ENCODE measurements at places on chromosomes 12 and 14.
A peak's percentile ranks its signal among the peaks of the same experiment; 100 is the strongest.

DNA sequence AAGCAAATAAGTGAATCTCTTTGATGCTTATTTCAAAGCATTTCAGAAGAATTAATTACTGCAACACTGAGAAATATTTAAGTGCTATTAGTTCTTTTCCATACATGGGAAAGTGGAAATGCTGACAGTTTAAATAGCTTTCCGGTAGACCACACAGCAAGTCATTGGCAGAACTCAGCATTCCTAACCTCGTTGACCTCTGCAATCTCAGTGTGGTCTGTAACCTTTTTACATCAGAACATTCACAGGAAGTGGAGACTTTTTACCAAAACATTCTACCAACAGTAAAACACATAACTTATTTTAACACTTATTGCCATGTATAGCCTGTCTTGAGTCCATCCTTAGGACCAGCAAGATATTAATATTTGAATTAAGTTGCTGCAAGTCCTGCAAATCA lies 249.5 kb upstream of the DCN start:
- DNase-seq, result no peak

GRCh38 chr12:79439175-79439825 lies 251.5 kb downstream of the PAWR start:
- DNase-seq, result no peak

DNA sequence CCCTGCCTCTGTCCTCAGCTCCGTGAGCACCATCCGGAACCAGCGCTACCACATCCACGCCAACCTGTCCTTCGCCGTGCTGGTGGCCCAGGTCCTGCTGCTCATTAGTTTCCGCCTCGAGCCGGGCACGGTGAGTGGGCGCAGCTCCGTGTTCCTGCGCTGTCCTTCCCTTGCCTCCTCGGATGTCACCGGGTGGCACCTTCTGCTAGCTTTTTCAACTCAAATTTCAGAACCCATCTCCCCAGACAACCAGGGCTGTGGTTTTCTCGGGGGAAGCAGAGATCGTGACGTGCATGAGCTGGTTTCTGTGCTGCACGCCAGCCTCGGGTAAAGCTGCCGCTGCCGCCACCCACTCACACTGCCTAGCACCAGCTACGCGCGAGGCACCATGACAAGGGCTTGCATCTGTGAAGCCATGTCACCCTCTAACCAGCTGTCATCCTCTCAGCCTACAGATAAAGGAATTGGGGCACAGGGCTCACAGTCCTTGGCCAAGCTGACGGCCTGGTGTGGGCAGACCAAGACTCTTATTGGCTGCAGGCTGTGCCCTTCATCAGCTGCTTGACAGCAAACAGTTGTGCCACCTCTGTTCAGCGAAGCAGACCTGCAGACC lies 152.1 kb downstream of the ADGRD1 start:
- no peak for DNase-seq

DNA sequence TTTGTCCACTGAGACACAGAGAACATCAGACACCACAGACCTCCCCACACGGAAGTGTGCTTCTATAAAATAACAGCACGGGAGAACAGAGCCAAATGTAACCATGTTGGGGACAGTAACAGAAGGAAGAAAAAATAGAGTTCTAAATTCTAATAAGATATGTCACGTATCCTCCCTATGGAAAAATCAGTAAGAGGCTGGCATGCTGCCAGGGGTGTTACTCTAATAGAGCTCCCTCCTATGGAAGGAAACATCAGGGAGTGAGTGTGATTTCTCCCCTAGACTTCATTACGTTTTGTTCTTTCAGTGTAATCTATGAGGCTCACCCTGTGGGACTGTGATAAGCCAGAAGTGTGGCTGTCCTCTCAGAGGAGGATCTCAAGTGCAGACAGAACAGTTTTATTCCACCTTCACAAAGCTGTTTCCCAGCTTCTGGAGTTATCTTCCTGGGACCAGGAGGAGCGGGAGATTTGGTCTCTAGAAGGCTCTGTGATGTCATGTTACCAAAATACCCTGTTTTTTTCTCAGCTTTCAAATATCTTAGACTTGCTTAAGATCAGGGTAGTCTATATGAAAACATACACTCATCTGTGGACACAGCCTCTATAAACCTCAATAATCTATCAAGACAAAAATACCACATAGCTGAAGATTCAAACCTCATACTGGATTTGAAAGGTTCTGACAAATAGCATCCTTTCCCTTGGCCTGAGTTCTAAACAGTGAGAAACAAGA lies 69.3 kb downstream of the ZFC3H1 start:
- no peak for DNase-seq

DNA sequence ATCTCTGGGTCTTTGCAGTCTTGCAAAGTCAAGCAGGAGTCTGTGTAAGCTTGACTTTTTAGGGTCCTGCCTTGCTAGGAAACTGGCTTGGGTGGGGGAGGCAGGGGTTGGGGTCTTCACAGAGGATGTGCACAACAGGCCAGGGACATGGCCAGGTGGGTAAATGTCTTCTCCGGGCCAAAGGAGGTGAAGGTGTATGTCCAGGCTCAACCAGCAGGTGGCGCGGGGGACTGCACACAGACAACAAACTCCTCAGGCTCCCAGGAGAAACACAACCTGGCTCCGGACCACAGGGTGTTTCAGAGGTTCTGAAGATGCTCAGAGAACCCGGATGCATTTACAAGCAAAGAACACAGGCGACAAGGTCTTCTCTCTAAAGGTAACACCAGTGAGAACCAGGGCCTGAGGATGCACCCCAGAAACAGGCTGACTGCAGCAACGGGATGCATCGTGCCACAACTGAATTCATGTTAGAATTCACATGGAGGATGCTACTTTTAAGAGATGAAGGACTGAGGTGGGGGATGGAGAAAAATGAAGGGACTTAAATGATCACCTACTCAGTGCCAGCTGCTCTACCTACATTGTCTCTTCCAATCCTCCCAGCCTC lies 56.0 kb downstream of the PLEKHG3 start:
- DNase-seq, result peak; percentile 80

DNA sequence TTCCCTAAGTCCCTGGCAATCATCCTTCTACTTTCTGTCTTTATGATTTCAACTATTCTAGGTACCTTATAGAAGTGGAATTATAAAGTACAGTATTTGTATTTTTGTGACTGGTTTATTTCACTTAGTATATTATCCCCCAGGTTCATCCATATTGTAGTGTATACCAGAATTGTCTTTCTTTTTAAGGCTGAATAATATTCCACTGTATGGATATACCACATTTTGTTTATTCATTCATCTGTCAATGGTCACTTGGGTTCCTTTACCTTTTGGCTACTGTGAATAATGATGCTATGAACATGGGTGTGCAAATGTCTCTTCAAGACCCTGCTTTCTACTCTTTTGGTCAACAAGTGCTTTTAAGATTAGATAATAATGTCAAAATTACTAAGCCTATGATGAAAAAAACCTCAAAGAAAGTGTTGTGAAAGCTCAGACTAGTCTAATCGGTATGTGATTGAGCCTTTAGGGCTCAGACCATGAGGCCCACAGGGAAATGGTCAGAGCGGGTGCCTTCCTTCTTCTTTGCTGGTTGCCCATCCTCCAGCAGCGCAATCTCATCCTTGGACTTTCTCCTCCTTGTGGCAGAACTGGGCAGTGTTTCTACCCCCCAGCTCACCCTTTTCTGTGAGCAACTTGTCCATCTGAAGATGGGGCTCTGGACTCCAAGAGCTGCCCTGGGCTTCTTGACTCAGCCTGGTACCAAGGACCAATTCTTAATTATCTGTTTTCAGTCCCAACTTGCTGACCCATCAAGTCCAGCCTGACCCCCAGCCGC lies 105.4 kb downstream of the TTC8 start:
- DNase-seq, result no peak
